Hematopoietic multipotent progenitor cell treated with erythropoietin and hydrocortisone succinate and interleukin-3 and kit ligand, for 6 days (in vitro differentiated cells): ENCODE measurements at places on chromosomes 1 and 21.

DNA sequence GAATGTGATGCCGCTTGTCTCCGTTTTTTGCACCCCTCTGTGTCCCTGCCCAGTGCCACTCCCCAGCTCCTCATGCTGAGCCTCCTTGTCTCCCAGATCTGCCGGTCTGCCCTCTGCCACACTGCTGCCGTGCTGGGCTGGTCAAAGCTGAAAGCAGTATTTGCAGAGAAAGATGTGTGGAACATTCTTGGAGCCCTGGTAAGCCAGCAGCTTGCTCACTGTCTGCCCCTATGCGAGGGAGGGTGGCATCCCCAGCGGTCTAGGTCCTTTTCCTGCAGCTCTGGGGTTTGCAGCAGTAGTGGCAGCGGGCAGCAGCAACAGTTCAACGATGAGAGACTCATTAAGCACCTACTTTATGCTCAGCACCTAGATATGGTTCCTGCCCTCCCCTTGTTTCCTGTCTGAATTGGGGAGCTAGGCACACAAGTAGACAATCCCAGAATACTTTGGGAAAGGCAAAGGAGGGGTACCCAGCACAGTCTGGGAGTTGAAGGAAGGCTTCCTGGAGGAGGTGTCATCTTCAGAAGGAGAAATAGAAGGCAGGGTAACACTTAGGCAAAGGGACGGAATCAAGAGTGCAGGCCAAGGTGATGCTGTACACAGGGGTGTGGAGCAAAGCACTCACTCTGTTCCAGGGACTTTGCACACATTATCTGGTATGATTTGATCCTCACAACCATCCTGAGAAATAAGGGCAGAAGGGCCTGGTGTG is 63.1 kb downstream of the KIF21B start:
- DNase-seq: no peak

GRCh38 chr1:54557671-54558355 is 9.8 kb downstream of the ACOT11 start:
- no peak for DNase-seq

- no peak for DNase-seq
Measured at GRCh38 chr1:21089299-21089698, 87.4 kb downstream of the EIF4G3 start.

- DNase-seq: no peak
Measured at GRCh38 chr1:67333603-67334002, 25.9 kb downstream of the IL12RB2 start.

- no peak for DNase-seq
Measured at GRCh38 chr1:31615414-31615813, 2.1 kb upstream of the HCRTR1 start.

- no peak for DNase-seq
Measured at GRCh38 chr1:96365076-96365475, 356.5 kb upstream of the PTBP2 start.
